ENCODE measurements at places on chromosomes 2 and 18.

- DNase-seq, result peak; percentile 87
Observed at GRCh38 chr18:69400253-69400975, at the start of gene DOK6. Gene DOK6 (plus strand): TSS chr18:69400888.

DNA sequence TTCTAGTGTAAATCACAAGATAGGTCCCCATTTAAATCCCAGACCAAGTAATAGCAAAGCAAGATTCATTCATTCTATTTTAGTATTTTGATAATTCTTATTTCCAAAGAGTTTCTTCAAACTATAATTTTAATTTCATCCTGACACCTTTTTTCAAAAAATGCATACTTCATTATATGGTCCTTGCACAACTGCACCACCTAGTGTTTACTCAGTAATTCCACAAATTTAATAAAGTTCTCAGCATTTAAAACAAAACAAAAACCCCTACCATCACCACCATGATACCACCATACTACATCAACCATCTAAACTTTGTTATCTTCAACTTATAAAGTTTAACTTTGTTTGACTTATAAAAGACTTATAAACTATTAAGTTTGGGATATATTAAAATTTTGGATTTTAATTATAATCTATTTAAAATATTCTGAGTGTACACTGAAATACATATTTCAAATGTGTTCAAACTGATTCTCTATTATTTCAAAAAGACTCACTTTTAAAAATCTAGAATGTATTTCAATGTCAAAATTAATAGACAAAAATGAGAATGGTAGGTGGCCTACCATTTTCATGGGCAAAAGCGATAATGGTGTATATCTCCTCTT is 44.2 kb downstream of the WDPCP start:
- DNase-seq, result no peak

DNA sequence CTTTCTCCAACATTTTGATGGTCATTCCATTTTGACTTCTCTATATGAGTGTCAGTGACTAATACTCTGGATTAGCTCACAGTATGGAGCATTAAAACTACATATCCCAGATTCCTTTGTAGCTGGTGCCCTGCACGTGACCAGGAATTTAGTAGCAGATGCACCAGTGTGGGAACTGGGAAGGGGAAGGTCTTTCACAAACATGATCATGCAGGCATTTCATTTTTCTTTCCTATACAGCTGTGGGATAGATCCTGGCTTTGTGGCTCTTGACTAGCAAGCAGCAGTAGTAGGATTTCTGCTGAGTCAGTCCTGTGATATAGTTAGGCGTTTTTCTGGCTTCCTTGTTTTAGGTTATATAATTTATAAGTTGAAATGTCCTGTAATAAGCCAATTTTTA is 971.0 kb upstream of the CDH2 start:
- no peak for DNase-seq

DNA sequence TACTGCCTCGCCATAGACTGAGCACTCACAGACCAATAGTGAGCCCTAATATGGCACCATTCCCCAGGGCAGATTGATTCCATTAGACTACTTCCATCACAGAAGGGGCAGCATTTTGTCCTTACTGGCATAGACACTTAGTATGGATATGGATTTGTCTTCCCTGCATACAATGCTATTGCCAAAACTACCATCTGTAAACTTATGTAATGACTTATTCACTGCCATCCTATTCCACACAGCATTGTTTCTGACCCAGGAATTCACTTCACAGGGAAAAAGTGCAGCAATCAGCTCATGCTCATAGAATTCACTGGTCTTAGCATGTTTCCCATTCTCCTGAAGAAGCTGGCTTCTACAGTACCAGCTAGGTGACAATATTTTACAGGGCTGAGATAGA is 179.0 kb downstream of the PPP1R1C start:
- no peak for DNase-seq

GRCh38 chr2:218371983-218372350 is 10.1 kb upstream of the SLC11A1 start:
- DNase-seq, result no peak

DNA sequence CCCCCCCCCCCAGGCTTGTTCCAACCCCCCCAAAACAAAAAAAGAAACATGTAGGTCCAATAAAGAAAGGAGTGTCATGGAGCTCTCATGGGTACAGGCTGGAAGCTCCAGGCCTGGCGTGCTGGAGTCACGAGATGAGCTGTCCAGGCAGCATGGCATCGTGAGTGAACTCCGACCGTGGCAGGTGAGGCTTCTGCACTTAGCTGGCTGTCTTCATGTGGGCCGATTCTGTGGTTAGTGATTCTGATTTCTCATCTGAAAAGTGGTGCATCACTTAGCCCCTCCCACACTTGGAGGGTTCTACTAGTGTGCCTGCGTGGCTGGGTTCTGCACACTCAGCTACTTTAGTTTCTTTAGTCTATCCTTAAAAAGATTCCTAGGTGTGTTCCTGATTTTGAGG is 126.4 kb upstream of the MGAT5 start:
- no peak for DNase-seq

- no peak for DNase-seq
Observed at GRCh38 chr2:16301961-16302360, 361.6 kb downstream of the MYCN start.
